ENCODE measurements at places on chromosomes 3 and 15.

- DNase-seq = no peak
These were observed 27.0 kb upstream of the CAPN3 start for GRCh38 chr15:42332331-42332730.

DNA sequence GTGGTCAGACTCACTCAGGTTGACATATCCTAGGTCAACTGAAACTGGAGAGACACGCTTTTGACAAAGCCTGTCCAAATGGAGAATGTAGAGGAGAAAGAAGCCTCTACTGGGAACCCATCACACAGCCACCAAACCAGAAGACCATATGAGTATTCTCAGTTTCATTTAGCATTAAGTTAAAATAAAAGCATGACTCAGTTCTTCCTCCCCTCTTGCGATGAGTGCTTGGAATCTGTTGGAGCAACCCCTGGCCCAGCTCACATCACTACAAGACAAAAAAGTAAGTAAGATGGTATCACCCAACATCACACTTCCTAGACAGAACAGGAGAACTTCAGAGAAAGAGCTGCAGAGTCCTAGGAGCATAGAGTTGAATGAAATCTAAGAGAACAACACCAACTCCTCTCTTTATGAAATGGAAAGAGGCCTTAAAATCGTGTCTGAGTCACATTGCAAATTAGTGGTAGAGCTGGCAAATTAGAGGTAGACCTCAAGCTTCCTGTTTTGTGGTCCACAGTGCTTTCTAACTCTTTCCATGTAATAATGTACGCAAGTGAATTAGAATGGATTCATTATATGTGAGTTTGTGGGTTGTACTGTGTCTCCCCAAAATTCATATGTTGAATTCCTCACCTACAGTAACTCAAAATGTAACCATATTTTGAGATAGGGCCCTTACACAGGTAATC is 51.2 kb downstream of the FGF12 start:
- DNase-seq = no peak

- DNase-seq = no peak
These were observed 2.6 kb downstream of the KIF7 start for GRCh38 chr15:89652666-89653065.

- no peak for DNase-seq
These were observed 20.1 kb downstream of the OSBPL10 start for GRCh38 chr3:31960793-31961431.

GRCh38 chr3:124381575-124382333 is 348.5 kb upstream of the UMPS start:
- no peak for DNase-seq

DNA sequence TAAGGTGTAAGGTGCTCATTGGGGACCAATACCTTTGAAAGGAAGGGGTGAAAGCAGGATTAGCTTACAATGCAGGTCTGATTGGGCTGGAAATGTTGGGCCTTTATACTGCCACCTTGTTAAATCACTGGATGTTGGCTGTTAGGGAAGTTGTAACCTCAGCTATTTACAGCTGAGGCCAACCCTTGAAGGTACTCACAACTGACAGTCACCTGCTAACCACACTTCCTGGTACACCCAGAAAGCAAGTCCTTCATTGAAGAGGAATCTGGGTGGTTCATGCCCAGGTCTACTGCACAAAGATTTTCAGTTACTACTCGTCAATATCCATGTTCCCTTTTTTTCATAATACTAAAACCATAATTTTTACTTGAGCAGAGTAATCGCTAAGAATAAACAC is 65.4 kb upstream of the CLDN18 start:
- DNase-seq = no peak

DNA sequence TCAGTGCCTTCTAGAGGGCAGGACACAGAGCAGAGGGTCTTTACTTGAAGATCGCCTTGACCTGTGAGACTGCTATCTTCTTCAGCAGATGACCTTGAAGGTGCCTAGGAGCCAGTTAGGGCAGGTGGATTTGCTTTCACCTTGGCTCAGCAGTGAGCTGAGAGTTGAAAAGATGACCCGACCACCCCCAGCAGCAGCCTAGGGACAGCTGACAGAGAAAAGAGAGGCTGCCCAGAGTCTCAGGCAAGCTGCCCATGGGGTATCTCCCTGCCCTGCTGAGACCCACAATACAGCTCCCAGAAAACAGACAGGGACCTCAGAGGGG is 453 bp upstream of the LTF start:
- no peak for DNase-seq

DNA sequence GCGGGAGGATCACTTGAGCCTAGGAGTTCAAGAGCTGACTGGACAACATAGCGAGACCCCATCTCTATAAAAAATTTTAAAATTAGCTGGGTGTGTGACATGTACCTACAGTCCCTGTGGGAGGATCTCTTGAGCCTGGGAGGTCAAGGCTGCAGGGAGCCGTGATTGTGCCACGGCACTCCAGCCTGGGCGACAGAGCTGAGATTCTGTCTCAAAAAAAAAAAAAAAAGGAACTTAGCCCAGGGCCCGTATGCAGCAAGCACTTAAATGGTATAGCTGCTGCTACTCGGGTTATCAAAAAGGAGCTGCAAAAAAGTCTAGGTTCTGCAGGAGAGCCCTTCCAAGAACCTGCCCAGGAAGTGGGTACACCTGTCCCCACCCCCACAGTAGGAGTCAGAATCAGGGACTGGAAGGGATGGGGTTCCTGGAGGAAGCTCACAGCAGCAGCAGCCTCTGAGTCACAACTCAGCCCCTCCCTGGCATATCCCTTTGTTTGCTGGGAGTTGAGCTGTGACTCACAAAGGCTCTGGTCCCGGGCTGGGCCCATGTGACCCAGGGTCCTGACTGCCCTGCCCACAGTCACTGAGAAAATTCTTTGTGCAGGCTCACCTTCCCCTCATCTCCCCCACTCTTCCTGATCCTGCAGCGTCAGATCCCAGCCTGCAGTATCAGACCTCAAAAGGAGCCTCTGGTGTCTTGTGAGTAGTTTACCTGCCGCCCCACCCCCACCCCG is at the start of gene SPATA12:
TSS of gene SPATA12 (plus strand) at position 576 of the 733 bp plus-strand sequence. CDS start 13,031 bp downstream, outside the sequence.
- DNase-seq = peak; percentile 54

DNA sequence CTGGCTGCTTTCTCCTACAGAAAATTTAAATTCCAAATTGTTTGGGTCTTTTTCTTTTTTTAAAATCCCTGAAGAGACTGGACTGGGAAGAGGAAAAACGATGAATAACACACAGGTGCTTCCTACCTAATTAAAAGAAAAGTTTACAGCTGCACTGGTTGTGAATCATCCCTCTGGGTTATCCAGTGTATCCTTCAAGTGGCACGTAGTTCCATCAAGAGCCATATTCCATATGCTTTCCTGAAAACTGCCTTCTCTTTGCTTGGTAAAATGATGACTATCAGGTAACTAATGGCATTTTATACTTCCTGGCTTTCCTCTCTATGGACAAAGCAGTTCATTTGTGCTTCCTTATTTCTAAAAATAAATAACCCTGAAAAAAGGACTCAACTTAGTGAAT is 123.2 kb downstream of the MAGI1 start:
- no peak for DNase-seq

GRCh38 chr15:29864501-29864900 is 42.2 kb upstream of the TJP1 start:
- no peak for DNase-seq

DNA sequence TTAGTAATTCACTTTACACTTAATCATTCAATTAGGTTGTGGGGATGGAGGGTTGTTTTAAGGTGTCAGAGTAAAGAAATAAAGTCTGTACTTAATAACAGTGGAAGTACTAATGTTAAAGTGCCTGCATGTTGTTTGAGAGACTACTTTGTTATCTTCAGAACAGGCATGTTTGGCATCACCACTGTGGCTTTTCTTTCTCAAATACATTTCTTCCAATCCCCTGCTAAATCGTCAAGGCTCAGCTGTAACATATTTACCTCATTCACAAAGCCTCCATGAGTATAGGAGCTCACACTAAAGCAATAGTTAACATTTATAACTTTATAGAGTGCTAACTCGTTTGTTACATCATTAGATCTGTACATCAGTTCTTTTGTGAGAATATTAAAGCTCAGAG is 2.6 kb downstream of the TIMMDC1 start:
- DNase-seq = no peak

GRCh38 chr3:183551930-183552329 is 3.6 kb downstream of the KLHL6 start:
- DNase-seq = no peak

- no peak for DNase-seq
These were observed 390.3 kb downstream of the GABRB3 start for GRCh38 chr15:26382444-26383072.

DNA sequence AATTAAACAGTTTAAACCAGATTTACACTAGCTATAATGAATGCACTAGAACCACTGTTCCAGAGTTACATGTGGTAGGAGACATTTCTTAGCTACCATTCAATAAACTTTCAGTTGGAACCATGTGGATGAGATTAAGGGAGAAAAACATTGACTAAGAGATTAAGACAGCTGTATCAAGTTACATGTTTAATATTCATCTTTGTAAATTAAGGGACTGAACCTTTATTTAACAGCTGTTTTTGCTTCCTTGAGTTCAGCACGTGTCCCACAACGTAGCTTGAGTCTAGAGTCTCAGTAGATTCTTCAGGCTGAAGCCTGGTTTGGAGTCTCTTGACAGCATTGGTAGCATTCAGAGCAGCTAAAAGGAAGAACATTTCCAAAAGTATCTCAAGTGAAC is 27.2 kb upstream of the CFAP44 start:
- DNase-seq = no peak

DNA sequence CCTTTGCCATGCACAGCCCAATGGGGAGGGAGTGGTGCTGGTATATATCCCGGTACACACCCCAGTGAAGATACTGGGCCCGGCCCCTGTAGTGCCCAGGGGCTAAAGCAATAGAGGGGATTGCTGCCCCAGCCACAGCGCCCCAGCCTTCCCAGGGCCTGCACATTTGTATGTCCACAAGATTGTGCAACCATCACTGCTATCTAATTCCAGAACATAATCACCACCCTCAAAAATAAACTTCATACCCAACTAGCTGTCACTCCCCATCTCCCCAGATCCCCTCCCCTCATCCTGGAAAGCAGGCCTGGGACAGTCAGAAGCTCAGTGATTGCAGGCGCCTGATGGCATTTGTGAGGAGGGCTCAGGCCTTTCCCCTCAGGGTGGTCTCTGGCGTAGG is 13.5 kb downstream of the GNAI2 start:
- no peak for DNase-seq

DNA sequence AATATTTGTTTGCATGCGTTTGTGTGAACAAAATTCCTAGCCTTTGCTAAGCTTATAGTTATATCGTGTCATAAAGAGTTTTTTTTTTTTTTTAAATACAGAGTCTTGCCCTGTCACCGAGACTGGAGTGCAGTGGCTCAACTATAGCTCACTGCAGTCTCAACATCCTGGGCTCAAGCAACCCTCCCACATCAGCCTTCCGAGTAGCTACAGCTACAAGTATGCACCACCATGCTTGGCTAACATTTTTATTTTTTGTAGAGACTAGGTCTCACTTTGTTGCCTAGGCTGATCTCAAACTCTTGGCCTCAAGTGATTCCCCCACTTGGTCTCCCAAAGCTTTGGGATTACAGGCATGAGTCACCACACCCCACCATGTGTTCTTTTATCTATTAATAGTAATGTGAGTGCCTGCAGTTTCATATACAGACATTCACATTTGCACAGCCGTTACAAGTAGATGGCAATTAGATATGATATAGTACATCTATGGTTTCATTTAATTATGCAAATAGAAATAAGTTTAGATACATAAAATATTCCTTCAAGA is 848.6 kb downstream of the PDCD6IP start:
- no peak for DNase-seq

- no peak for DNase-seq
These were observed 100.0 kb upstream of the CSPG5 start for GRCh38 chr3:47678446-47679338.

DNA sequence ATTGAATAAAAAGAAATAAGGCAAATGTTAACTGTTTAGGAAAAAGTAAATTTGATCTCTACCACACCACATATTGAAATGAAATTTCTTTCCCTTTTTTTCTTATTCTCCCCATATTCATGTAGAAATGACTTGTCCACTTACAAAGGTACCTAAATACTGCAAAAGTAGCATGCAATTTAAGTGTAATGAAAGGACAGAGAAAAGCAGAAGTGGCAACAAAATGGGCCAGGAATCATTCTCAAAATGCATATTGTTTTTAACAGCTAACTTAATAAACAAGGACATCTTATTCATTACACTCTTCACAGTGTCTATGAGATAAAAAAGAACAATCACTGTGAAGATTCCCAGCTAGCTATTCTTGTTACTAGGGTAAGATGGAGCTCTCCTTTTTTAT is 40.6 kb upstream of the FGF7 start:
- DNase-seq = no peak

DNA sequence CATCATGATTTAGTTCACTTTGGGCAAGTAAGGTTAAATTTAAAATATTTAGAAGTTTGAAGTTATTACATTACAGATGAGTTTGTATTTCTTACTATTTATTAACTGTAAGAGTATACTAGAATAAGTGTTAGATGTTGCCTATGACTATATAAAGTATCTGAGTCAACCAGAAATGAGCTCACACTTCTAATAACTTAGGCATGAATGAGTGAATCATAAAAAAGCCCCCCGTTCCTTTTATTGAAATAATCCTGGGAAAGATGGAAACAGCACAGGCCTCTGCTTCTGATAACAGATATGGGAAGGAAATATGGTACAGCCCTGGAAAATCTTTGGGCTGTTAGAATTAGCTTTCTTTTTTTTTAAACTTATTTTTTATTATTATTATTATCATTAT is 66.6 kb upstream of the TGFBR2 start:
- no peak for DNase-seq

- no peak for DNase-seq
These were observed 205.0 kb downstream of the OSBPL10 start for GRCh38 chr3:31776016-31776415.

- no peak for DNase-seq
These were observed 647.2 kb upstream of the BCHE start for GRCh38 chr3:166484470-166484869.

GRCh38 chr3:65905771-65906170 is 132.9 kb downstream of the MAGI1 start:
- no peak for DNase-seq

DNA sequence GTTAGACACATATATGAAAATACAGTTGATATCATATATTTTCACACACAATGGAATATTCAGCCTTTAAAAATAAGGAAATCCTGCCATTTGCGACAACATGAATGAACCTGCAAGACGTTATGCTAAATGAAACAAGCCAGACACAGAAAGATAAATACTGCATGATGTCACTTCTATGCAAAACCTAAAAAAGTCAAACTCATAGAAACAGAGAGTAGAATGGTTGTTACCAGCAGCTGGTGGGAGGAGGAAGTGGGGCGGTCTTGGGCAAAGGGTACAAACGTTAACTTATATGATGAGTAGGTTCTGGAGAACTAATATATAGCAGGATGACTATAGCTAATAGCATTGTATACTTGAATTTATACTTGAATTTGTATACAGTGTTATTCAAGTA is 213.2 kb upstream of the NR2F2 start:
- no peak for DNase-seq
